ENCODE measurements at places on chromosomes 16 and 17.

DNA sequence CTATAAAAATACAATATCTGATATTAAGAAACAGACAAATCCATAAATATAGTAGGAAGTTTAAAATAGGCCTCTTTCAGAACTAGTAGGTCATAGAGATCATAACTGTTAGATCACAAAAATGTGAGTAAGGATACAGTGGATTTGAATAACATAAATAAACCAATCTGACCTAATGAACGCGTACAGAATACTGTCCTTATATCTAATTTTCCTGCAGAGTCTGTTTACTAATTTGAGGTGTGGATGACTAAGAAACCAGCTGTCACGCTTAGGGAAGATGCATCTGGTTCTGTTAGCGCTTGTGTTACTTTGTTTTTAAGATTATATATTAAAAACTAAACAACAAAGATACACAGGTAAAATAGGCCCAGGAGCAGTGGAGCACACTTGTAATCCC lies 14.8 kb downstream of the CPD start:
- no peak for DNase-seq

DNA sequence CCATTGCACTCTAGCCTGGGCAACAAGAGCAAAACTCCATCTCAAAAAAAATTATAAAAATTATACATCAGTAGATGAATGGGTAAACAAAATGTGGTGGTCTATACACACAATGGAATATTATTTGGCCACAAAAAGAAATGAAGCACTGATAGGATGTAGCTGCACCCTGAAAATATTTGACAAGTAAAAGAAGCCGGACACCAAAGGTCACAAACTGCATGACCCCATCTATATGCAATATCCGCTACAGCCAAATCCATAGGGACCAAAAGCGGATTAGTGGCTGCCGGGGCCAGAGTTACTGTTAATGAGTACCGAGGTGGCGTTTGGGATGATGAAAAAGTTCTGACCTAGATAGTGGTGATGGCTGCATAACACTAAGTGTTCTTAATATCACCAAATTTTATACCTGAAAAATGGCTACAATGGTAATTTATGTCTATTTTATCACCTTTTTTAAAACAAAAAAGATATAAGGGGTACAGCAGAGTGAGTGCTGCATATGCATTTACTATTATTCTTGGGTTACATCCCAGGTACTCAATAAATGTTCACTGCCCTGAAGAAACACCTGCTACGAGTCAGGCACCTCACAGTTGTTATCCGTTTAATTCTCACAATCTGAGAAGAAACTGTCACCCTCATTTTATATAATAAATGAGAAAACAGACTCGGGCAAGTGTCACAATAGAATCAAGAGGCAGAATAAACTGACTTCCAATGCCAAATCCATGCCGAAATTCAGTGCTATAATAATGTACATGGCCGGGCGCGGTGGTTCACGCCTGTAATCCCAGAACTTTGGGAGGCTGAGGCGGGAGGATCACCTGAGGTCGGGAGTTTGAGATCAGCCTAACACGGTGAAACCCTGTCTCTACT lies 807 bp upstream of the HBQ1 start:
- DNase-seq, result no peak

DNA sequence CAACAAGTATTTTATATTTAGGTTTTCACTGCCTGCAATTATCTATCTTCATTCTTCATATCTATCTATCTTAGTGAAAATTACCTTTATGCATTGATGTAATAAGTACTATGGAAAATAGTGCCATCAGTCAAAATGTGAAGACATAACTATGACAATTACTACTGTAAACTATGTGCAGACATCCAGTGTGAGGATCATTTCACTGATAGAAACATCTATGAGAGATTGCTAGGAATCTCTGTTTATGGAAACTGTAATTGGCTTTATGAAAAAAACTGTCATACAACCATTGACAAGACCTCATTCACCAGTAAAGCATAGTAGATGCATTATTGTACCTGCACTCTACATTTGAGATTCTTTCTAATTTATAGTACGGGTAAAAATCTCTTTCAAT lies 401.0 kb downstream of the PMP22 start:
- no peak for DNase-seq

GRCh38 chr17:16243801-16244567 lies 27.0 kb downstream of the PIGL start:
- no peak for DNase-seq

Measured in activated CD4-positive, alpha-beta T cell treated with anti-CD3 and anti-CD28 coated beads for 4 hours (primary cell).